ENCODE measurements at places on chromosomes 12 and 14. TPM values are rescaled to one million over a fixed set of nuclear protein-coding genes. Genes with fewer than 3 reads are reported as not detected.

SLC17A8 gene
- total RNA-seq = 0.23 TPM

GPRC5D gene
- not detected for total RNA-seq

CRIP2 gene
- 23.8 TPM for total RNA-seq

CCDC175 gene
- not detected for total RNA-seq

LRFN5 gene
- 0.05 TPM for total RNA-seq

KLRK1 gene
- 0.55 TPM for total RNA-seq

RIMKLB gene
- 1.9 TPM for total RNA-seq

PPP4R4 gene
- total RNA-seq = 0.28 TPM

- no peak for DNase-seq
These were observed 4.6 kb upstream of the VTI1B start for GRCh38 chr14:67679006-67679405.

- no peak for DNase-seq
These were observed 37.5 kb downstream of the GPR68 start for GRCh38 chr14:91207008-91207407.

- DNase-seq = no peak
These were observed 134.2 kb downstream of the SMOC1 start for GRCh38 chr14:70013271-70013873.

- no peak for DNase-seq
These were observed 45.2 kb upstream of the C14orf132 start for GRCh38 chr14:95993768-95994592.

- DNase-seq = no peak
These were observed 133.6 kb upstream of the NAV3 start for GRCh38 chr12:77697126-77697525.

DNA sequence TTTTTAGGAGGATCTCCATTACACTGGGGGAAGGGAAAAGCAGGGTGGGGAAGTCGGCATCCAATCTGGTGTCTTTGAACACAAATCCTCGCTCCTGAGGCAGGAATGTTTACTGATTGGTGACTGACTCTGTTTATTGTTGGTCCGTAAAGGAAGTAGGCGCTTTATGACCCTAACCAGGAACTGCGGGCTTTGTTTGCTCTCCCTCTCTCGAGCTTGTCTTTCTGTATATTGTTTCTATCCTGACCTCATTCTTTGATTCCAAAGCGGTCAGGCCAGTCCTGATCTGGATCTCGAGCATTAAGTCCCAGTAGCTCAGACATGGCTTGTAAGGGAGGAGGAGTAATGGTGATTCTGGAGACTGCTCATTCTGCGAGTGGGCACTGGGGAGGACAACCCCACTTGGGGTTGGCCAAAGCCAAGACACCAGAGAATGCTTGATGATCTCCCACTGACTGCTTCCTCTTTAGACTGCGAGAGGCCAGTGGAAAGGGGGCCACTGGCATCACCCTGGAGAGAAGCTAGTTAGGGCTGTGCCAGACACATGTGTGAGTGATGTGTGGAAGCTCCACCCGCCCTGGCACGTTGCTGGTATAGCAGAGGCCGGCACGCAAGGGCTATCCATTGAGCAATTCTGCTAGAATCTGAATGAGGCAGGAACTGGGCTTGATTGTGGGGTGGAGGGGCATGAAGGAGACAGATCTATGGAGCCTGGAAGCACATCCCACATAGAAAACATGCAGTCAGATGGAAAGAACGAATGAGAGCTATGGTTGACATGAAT lies 194.6 kb downstream of the PAX9 start:
- no peak for DNase-seq

- no peak for DNase-seq
These were observed 9.4 kb upstream of the PLBD2 start for GRCh38 chr12:113348849-113349536.

DNA sequence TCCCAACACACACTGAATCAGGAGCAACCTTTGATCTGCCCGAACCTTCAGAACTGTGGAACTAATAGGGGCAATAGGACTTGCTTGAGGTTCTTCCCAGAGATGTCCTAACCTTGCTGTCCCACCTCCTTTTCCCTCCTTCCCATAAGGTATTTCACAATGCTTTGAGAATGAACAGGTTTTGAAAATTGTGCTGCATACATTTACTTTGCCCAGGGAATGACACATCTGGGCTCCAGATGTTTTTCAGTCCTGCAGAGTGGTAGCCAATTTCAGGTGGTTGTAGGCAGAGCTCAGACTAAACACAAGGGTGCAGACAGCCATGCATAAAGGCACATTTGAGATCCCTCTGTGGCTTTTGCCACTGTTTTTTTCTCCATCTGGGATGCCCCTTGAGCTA lies 206.7 kb upstream of the PWP1 start:
- DNase-seq = no peak

DNA sequence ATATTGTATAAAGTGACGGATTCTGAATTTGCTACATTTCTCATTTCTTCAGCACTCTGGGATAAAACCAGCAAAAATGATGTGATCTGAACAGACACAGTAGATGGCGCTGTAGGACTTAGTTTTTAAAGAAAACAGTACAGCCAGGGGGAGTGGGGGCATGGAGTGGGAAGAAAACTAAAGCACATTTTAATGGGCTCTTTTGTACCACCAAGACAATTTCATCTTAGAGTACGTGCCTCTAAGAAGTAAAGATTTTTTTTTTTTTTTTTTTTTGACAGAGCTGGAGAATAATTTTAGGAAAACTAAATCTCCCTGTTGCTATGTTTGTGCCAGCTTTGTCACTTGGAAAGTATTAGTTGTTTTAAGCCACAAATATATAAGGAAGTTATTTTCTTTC lies 124.4 kb downstream of the RAD51B start:
- peak; percentile 58 for DNase-seq
